ENCODE measurements at places on chromosomes 13 and 19.

GRCh38 chr13:96072392-96072791 is 17.5 kb upstream of the HS6ST3 start:
- DNase-seq: no peak

- peak; percentile 32 for DNase-seq
Observed at GRCh38 chr19:37907735-37908455, 887 bp downstream of the SIPA1L3 start.

GRCh38 chr19:29370276-29370675 is 155.5 kb upstream of the VSTM2B start:
- DNase-seq: no peak

- DNase-seq: no peak
Observed at GRCh38 chr13:29369060-29369743, 226.3 kb downstream of the SLC7A1 start.

- no peak for DNase-seq
Observed at GRCh38 chr19:19294914-19295313, 21.8 kb upstream of the TM6SF2 start.

DNA sequence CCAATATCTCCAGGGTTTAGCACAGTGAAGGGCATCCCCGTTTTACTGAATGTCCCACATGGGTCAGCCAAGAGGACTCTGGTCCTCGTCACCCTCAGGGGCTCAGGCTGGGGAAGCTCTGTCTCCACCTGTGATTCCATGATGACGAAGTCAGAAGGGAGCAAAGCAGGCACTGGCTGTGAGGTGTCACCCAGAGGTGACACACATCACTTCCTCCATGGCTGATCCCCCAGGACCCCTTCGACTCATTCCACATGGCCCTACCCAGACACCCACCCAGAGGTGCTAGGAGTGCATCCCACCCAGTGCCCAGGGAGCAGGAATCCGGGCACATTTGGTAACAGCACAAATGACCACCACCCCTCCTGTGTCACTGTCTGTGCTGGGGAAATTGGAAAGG is 145.2 kb upstream of the VSTM2B start:
- DNase-seq: no peak

GRCh38 chr19:7622933-7623685 is 6.2 kb downstream of the XAB2 start:
- DNase-seq: no peak

DNA sequence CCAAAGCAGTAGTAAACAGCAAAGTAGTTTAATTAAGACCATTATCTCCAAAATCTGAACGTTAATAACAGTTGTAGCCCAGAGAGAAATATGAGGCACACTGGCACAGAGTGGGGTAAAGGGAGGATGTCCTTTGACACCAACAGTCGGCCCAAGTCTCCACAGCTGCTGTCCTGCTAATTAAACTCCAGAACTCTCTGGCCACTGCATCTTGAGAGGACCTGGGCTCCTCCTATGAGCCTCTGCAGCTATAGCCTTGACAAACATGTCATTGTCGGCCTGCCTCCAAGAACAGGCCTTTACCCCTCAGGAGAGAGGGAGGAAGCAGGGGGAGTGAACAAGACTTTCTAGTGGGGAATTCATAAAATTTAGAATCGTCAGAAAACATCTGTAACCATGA is 1170.4 kb downstream of the UQCRFS1 start:
- DNase-seq: no peak

GRCh38 chr13:50464349-50465251 is 378.9 kb downstream of the DLEU7 start:
- no peak for DNase-seq

DNA sequence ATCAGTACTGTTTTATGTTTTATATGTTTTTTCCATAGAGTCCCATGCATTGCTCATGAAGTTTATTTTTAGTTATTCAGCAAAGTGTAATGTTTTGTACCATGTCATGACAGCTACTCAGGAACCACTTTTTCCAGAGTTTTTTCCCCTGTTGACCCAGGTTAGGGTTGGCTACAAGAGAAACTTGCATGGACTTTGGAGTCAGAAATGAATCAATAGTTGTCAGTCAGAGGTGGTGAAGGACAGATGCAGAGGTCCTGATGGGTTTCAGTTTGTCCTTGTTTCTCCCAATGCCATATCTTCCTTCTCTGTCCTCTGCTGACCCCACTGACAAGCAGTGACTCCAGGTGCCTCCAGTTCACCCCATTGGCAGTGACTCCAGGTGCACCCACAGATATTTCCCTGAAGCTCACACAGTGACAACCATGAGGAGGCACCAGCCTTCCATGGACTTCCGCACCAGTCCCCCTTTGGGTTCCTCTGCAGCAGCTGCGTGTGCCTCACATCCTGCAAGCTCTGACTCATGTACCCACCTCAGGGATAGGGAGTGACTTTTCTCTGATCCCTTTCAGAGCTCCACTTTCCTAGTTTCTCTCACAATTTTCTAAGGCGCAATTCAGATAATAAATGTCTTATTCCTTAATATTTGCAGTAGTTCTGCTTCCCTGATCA is 92.1 kb downstream of the AKAP11 start:
- DNase-seq: no peak

GRCh38 chr13:29583073-29583785 is 12.3 kb downstream of the SLC7A1 start:
- no peak for DNase-seq

DNA sequence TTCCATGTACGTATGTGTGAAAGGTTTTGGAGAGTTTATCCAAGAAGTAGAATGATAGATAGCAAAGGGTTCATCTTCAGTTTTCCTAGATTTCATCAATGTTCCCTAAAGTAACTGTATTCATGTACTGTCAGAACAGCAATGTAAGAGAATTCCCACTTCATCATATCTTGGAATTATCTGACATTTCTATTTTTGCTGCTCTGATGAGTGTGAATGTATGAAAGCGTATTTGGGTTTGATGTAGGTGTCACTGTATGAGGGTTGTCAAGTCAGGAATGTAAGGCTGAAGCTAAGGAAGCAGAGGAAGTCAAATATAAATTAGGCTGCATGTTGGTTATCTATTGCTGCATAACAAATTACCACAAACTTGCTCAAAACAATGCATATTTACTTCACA is 7.2 kb upstream of the KATNAL1 start:
- no peak for DNase-seq

- peak; percentile 5 for DNase-seq
Observed at GRCh38 chr19:32877323-32877912, 7.9 kb upstream of the SLC7A9 start.

DNA sequence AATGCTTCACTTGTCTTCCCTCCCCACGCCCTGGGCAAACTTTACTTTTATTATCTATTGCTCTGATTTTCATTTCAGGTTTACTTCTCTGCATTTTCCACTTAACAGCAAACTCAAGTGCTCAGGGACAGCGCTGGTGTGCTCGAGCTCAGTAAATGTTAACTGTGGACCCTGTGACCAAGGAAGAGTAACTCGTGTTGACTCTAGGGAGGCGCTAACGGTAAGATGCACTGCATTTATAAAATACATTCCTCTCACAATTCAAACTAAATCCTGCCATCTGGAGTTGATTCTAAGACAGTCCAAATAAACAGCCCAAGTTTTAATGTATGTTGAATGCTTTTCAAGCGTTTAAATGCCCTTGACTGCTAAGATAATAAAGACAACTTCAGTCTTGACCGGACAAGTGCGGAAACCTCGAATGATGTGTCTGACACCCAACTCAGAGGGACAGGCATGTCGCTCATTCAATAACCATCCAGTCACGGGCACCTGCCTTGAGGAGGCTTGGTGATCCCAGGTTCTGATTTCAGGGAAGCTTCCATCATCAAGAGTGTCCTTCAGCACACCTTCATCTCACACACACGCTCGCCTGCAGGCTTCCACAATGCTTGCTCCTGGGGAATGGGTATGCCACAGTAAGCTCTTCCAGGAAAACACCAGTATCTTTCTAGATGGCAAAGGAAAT is 93.2 kb downstream of the STK24 start:
- DNase-seq: no peak

DNA sequence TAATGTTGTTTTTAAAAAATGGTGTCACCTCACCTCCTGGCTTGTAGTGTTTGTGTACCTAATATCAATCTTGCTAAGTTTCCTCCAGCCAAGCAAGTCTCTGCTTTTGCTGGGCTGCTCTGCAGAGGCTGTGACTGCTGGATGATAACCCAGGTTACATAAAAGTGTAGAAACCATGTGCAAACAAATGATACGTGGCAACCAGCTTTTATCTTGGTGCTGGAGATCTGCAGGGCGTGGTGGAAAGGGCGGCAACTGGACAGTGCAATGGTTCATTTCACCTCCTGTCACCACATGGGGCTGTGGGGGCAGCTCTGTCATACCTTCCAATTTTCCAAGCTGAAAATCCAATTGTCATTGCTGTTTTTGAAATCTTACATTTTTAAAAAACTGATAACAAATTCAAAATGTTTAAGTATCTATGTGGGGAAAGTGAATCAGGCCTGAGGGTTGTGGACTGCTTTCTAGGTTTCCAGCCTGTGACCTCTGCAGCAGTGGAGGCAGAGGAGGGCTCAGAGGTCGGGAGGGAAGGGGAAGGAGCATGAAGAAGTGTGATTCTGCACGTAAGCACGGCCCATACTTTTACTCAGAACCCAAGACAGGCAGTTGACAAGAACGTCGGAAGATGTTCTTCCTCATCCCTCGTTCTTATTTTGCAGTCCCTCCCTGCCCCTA is 9.7 kb downstream of the GPR42 start:
- DNase-seq: no peak

- peak; percentile 82 for DNase-seq
Observed at GRCh38 chr13:27830010-27830409, 37.7 kb downstream of the GSX1 start.

DNA sequence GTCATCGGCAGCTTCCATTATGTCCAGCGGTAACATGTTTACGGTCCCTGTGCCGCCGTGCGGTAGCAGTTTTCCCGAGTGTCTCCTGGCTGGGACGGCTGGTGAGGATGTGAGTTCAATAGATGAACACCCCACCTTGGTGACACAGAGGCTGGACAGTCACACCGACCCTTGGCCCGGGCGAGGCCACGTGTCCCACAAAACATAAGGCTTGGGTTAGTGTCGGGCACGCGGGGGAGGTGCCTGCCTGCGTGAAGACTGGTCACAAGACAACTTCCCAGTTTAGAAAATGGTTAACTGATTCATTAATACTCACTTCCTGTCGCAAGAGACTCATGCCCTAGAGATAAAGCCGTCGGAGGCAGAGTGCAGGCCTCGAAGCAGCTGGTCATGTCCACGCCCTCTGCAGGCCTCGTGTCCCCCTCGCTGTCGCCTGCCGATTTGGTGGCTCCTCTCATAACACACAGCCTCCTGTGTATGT is 17.2 kb downstream of the RASA3 start:
- no peak for DNase-seq

- no peak for DNase-seq
Observed at GRCh38 chr19:21970466-21970865, 40.3 kb downstream of the ZNF208 start.

DNA sequence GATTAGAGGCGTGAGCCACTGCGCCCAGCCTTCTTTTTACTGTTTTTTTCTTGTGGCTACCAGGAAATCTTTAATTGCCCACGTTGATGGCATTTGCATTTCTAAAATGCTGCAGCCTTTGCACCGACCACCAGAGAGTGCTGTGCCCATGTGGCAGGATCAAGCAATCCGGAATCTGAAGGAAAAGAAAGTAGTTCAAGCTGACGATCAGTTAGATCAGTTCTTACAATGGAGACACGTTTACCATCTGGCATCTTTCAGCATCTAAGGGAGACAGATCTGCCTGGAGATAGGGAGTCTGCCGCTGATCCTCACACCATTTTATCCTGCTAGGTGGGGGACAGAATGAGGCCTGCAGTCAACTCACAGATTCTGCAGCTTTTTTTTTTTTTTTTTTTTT is 19.9 kb downstream of the TINCR start:
- DNase-seq: peak; percentile 59

DNA sequence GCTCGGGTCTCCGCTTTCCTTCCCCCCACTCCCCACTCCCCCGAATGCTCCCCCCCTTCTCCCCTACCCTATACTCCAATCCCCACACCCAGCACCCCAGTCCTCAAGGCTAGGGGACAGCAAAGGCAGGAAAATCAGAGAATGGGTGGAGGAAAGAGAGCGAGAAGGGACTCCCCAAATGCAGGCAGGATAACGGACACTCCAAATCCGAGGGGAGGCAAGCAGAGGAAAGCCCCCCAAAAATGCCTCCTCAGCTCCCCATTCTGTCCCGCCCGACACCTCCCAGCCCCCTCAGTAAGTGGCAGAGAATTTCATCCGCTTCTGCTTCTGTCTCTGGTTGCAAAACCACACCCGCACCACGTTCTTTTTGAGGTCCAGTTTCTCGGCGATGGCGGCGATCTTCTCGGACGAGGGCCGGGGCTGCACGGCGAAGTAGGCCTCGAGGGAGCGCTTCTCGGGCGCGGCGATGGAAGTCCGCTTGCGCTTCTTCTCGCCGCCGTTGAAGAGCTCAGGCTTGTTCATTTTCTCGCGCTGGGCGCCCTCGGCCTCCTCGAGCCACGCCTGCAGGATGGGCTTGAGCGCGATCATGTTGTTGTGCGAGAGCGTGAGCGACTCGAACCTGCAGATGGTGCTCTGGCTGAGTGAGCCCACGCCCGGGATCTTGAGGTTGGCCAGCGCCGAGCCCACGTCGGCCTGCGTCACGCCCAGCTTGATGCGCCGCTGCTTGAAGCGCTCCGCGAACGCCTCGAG is 2.1 kb downstream of the POU4F1 start:
- DNase-seq: no peak

GRCh38 chr19:3125900-3126524 is 9.8 kb upstream of the GNA15 start:
- peak; percentile 86 for DNase-seq

DNA sequence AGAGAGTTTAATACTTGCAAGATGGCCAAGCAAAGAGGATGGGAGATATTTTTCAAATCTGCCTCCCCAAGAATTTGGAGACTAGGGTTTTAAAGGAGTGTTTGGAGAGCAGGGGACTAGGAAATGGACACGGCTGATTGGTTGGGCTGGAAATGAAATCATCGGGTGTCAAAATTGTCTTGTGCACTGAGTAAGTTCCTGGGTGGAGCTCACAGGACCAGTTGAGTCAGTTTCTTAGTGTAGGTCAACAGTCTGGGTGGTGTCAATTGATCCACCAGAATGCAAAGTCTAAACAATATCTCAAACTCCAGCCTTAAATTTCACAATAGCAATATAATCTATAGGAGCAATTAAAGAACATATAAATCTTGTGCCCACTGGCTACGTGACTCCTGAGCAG is 23.0 kb upstream of the CEACAM4 start:
- DNase-seq: no peak

GRCh38 chr19:41595890-41596280 is 19.9 kb downstream of the CEACAM21 start:
- no peak for DNase-seq

DNA sequence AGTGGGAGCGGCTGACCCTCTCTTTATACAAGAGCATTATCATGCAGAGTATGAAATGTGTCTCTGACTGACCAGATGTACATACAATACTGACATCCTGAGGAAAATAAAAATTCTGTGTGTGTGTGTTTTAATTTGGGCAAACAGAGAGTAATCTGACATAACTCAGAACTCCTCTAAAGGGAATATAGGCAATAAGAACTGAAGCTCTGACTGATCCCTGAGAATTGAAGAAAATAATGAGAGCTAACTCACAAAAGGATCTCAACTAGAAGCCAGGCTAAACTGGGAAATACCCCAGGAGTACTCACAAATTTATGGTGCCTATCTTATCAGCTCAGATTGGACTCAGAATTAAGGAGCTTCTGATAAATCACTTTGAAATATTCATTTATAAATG is 539.9 kb downstream of the OLFM4 start:
- no peak for DNase-seq

- peak; percentile 30 for DNase-seq
Observed at GRCh38 chr13:48334534-48335127, 31.1 kb downstream of the RB1 start.
